ENCODE measurements at places on chromosomes 2 and 18.

DNA sequence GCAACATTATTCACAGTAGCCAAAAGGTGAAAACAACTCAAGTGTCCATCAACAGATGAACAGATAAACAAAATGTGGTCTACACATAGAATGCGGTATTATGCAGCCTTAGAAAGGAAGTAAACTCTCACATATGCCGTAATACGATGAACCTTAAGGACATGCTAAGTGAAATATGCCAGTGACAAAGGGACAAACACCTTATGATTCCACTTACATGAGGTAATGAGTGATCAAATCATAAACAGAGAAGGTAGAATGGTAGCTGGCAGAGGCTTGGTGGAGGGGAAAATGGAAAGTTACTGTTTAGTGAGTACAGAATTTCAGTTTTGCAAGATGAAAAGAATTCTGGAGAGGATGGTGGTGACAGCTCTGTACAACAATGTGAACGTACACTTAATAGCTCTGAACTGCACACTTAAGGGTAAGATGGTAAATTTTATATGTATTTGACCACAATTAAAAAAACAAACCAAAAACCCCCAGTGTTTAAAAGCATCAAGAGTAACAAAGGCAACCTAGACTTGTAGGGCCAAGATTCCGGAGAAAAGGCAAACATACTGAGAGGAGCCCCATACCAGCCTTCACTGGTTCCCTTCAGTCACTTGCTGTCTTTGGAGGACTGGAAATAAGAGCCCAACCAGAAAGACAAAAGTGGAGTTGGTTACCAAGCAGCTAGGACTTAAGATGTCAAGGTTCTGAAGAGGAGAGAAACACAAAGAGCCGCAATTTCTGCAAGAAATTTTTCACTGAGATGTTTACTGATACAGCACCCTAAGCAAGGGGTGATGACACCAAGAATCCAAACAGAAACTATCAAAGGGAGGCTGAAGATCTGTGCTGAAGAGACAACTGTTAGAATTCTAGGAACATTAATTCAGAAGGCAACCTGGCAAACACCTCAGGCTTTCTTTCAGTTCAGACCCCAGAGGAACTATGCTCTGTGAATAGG is 61.3 kb downstream of the CUL3 start:
- DNase-seq, result no peak

- DNase-seq, result no peak
Observed at GRCh38 chr2:104733226-104733943, 120.5 kb upstream of the POU3F3 start.

- DNase-seq, result no peak
Observed at GRCh38 chr2:202102425-202103000, 29.5 kb downstream of the KIAA2012 start.

DNA sequence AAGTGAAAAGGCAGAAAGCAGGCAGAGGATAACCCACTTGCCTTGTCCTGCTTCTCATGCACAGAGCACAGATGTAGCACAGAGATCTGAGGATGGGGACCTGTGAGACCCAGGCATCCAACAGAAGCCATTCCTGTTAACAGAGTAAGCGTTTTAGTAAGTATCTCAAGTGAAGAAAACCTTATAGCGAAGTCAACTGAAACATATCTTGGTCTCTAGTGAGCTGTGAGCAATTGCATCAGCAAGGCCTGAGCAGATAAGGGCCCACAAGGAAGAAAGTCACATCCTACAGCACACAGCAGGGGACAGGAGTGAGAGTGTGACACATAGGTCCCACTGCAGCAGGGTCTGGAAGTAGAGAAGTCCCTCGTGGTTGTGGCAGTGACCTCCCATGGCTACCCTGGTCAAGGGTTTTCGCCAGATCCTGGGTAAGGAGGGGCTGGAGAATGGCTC is 248.7 kb upstream of the TNP1 start:
- no peak for DNase-seq

DNA sequence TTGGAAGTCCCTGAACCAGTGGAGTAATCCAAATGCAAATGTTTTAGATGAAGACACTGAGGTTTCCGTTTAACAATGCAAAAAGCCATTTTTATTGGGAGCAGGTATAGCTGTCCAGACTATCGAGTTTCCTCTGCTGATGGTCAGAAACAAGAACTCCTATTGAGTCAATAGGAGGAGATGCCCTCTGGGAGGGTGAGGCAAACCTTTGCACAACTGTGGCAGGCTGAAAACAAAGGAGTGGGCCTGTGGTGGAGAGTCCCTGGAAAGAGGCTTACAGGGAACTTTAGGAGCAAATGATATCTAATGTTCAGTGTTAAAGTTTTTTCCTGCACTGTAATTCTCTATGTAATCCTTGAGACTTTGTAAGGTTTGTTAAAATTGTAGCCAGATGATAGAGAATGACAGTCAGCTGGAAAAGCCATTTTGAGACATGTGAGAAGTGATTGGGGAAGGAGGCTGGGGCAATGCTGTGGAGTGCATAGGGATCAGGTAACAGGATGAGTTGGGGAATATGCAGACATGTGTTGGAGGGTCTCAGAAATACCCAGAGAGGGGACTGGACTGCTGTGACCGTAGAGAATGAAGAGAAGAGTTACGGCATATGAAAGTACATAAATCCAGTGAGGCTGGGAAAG is 15.1 kb upstream of the EML4 start:
- DNase-seq, result no peak

- no peak for DNase-seq
Observed at GRCh38 chr2:57890464-57890863, 156.1 kb upstream of the VRK2 start.

- DNase-seq, result no peak
Observed at GRCh38 chr2:233706720-233707119, 6.0 kb upstream of the UGT1A5 start.

GRCh38 chr2:143433251-143433650 is 304.0 kb downstream of the ARHGAP15 start:
- DNase-seq, result no peak

- DNase-seq, result no peak
Observed at GRCh38 chr2:135985826-135986393, 484 bp upstream of the DARS1 start.

- no peak for DNase-seq
Observed at GRCh38 chr18:36895606-36896005, 66.7 kb downstream of the KIAA1328 start.

- DNase-seq, result no peak
Observed at GRCh38 chr18:7259475-7259874, 28.6 kb downstream of the LRRC30 start.

- no peak for DNase-seq
Observed at GRCh38 chr2:231960810-231961348, 634 bp upstream of the DIS3L2 start.

DNA sequence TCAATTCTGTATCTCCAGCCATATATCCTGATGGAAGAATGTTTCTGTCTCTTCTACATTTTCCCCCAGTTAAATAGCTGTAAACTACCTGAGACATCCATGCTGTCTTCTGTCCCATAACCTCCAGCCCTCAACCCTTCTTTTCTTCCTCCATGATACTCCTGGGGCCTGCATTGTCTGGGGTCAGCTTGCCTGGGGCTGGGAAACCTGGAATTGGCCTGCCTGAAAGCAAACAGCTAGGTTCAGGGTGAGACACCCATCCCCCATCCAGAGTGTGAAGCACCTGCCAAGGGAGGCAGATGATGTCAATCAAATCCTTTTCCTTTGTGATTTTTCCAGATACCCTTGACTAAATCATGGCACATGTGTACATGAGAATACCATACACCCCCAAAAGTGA is 313.7 kb upstream of the MGAT5 start:
- DNase-seq, result no peak

DNA sequence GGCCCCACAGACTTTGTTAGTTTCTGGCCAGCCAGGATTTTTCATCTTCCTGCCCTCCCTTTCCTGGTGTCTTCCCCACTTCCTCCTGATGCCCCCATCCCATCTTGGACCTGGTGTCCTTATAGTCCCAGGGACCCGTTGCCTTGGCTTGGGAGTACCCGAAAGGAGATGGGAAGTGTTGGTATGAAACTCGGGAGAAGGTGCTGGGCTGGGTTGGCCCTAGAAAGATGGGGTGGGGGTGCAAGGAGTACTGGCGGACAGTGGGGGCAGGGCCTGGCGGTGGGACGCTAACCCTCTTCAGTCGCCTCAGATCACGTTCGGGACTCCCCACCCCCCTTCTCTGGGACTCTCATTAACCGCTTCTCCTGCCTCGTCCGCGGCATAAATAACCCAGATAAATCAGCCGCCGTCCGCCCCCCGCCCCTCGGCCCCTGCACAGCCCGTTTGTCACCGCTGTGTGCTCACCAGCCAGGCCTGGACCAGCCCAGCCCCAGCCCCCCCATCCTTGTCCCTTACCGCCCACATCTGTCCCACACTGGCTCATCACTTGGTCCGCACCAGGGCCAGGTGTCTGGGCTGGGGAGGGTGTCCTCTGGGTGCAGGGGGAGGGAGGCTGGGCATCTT is 3.7 kb upstream of the ASIC4 start:
- no peak for DNase-seq

GRCh38 chr2:169585673-169586072 is 1.5 kb downstream of the PPIG start:
- no peak for DNase-seq

- no peak for DNase-seq
Observed at GRCh38 chr18:66495844-66496243, 108.0 kb downstream of the CDH19 start.

DNA sequence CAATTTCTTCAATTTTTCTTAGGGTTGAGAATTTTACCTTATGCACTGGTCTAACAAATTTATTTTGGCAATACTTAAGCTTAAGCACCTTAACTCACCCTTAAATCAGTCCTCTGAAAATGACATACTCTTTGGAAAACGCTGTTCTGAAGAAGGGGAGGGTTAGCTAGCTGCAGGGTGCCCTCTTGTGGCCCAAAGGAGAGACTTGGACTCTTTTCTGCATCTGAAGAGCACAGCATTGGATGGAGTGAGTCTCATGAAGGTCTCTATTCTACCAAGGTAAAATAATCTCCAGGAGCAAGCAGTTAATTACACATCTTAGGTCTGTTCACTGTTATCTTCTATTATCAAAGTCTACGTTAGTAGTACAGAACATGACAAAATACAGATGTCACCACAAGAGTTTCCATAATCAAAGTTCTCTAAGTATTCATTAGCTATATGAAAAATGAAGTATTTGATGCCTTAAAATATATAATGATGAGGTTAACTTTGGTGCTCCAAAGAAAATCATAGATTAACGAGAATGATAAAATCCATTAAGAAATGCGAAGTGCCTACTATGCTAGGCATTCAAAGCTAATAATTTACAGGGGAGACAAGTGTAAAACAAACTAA is 24.4 kb downstream of the PUM2 start:
- DNase-seq, result no peak

DNA sequence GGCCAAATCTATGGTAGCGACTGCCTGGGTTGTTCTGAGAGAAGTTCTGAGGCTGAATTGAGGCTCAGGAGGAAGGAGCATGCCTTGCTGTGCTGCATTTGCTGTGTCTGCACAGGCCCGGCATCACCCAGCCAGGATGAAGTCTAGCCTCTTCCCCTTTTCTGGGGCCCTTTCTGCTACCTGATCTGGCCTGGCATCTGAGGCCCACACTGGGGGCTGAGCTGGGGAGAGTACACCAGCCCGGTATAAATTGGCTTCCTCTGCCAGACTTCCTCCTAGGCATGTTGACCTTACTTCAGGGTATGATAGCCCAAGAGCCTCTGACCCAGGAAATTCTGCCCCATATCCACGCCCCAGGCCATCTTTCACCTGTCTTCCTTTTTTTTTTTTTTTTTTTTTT is 30.0 kb downstream of the MRPL35 start:
- DNase-seq, result no peak

GRCh38 chr2:108316461-108317258 is 28.0 kb downstream of the SULT1C2 start:
- DNase-seq, result no peak

- no peak for DNase-seq
Observed at GRCh38 chr2:120454654-120455385, 108.9 kb downstream of the INHBB start.

DNA sequence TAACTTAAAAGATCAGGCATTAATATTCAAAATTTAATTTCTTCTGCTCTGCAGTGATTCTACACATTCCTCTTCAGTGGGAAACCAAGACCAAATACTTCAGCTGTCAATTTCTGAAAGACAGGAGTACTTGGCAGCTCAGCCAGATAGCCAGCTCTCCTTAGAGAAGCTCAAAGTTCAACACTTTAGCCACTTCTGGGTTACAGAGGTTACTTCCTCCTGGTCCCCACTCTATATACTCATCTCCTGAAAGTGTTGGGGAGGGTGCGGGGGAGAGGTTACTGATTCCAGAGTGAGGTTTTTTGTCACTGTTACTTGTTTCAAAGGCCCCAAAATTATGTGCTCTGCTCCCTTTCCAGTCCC is 4.1 kb downstream of the CYTIP start:
- no peak for DNase-seq

GRCh38 chr2:235170536-235171521 is 219.0 kb downstream of the SH3BP4 start:
- DNase-seq, result peak; percentile 48

- DNase-seq, result no peak
Observed at GRCh38 chr2:181746844-181747243, 66.5 kb upstream of the NEUROD1 start.

DNA sequence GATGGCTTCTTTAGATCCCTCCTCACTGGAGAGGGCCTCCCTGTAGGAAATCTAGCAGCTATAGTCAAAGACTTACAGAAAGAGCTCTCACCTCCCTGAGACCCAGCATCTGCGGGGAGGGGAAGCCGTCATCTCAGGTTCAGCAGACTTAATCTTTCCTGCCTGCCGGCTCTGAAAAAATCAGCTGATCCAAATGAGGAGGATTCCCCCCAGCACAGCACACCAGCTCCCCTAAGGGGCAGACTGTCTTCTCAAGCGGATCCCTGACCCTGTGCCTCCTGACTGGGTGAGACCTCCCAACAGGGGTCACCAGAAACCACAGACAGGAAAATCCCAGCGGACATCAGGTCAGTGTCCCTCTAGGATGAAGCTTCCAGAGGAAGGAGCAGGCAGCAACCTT is 601.9 kb downstream of the CNTNAP5 start:
- no peak for DNase-seq

- no peak for DNase-seq
Observed at GRCh38 chr18:52152036-52152435, 188.0 kb upstream of the DCC start.

DNA sequence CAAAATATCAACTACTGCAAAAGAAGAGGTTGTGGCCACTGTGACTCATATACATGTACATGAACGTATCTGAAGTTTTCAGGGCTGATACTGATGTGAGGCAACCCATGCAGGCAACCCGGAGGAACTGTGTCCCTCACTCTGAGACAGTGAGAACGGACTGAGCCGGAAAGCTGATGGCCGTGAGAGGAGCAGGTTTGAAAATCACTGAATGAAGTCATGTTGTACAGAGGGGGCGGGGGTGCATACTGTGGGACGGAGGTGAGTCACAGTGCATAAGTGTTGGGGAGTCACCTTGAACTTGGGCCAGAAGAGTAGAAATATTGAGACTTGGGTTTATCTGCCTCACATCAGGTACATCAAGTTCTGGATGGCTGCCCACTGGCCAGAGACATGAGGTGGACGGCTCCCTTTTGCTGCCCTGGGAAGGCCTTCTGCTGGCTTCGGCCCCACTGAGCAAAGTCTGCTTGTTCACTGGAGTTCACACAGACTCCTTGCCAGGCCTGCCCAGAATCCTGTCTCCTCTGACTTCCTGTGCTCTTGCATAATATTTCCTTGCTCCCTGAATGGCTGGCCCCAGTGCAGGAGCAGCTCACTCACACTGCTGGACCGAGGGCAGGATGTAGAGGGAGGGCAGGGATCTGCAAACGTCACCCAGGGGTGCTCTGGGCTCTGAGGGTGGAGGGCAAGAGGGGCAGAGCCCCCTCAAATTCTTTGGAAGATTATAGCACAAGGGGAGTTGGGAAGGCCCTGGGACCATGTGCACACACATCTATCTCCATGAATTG is 18.1 kb downstream of the EPAS1 start:
- no peak for DNase-seq
